ENCODE measurements at places on chromosomes 2 and 18.

DNA sequence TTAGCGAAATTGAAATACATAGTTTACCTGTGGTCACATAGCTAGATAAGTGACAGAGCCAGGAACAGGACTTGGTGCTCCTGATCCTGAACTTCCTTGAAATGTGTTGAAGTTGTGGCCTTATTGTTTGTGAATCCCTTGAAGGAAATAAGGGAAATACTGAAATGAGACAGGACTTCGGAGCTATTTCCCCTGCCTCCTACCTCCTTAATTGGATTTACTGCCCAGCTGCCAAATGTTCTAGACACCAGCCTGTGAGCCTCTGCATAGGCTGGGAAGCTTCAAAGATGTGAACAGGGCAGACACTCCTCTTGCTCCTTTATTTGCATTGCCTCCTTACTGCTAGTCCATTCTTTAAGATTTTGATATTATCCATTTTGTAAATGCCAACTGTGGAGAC lies 135.2 kb downstream of the PRPF40A start:
- DNase-seq: no peak

GRCh38 chr2:121955872-121956271 lies 200.4 kb downstream of the TSN start:
- DNase-seq: no peak

DNA sequence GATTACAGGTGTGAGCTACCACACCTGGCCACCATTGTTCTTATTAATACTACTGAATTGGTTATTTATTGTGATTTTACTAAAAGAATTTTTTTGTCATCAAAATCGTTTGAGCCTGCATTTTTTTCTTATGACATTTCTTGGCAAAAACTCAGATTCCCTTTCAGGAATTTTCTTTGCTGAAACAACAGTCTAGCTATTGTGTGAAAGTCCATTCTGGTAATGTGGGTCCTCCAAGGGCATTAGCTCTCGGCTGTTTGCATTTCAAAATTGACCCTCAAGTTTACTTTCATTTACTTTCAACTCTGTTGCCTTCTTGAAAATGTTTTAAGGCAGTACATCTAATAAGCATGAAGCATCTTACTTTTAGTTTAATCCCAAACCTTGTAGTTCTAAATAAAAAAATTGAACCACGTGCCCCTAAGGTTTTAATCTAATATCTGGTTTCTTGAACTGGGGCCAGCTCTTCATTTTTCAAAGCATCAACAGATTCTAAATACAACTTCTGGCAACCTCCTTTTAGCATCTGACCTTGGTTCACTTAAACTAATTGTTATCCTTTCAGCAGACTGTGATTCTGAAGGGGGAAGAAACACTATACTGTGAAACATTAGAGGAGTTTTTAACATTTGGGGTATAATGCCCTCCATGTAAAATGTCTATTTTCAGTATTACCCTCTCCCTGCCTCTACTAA lies 325.2 kb upstream of the RAB12 start:
- no peak for DNase-seq

- no peak for DNase-seq
Measured at GRCh38 chr2:129318581-129319421, 660.7 kb upstream of the RAB6C start.

- peak; percentile 72 for DNase-seq
Measured at GRCh38 chr2:25251422-25252273, 83.3 kb upstream of the POMC start.

- no peak for DNase-seq
Measured at GRCh38 chr2:46207591-46207990, 89.6 kb upstream of the EPAS1 start.

DNA sequence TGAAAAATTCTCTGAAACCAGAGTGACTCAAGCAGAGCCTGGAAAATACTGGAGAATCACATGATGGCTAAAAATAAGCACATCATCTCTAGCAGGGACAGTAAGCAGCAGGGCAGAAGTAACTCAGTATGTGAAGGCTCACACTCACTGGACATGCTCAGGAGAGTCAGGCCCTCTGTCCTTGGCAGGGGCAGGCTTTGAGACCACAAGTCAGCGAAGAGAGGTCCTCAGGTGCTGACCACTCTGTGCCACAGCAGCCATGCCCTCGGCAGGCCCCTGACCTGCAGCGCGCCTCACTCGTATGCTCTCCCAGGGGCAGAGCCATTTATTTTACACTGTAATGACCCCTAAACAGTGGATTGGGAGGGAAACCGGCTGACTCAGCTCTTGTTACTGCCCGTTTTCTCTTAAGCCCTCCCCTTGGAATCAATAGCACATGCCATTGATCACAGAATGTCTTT lies 76.8 kb downstream of the MAPRE2 start:
- DNase-seq: no peak

DNA sequence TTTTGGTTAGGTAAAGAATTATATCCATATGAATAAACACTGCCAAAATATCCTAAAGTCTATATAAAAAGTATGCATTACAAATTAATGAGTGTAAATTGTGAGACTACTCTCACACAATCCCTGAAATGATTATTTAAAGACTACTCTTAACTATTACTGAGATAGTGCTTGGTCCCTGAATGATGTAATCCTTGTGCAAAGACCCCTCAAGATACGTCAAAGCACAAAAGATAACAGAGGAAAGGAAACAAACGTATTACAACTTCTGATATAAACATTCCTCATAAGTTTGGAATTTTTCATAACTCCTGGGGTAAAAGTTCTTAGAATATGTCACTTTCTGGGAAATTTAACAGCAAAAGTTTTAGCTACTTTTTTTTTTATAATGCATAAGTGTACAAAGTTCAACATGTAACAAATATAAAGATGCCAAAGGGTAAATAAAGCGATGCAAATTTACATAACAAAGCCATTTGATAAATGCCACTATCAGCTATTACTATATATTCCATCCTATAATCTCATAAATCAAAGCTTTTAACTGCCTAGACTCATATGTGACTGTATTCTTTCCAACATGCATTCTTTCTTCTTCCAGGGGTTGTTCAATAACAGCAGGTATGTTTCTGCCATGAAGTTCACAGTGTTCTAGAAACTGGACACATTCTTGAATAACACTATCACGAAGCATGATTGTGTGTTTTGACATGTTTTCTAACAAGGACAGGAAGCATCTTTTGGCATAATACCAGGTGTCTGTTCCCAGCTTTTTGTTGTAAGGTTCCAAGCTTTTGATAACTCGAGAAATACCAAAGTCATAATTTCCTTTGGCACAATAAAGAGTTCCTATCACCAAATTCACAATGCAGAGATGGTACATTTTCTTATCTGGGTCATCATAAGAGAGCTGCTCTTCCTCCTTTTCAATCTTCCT lies 158.0 kb downstream of the AGPS start:
- no peak for DNase-seq

- DNase-seq: no peak
Measured at GRCh38 chr18:51257150-51257549, 59.7 kb upstream of the MEX3C start.

- DNase-seq: no peak
Measured at GRCh38 chr2:150127995-150128394, 359.5 kb downstream of the RND3 start.

Measured in activated naive CD8-positive, alpha-beta T cell treated with anti-CD3 and anti-CD28 coated beads, Interleukin-2, amount 10 ng/mL, durations not matched to agents 7 days and 5 days (primary cell).